ENCODE measurements at places on chromosomes 1 and 21.

- no peak for DNase-seq
- no peaks in the 10 kb centered on the region for H3K36me3 ChIP-seq
- H3K27me3 ChIP-seq: no peaks in the 10 kb centered on the region
Observed at GRCh38 chr1:192849011-192849410, 40.2 kb downstream of the RGS2 start.

DNA sequence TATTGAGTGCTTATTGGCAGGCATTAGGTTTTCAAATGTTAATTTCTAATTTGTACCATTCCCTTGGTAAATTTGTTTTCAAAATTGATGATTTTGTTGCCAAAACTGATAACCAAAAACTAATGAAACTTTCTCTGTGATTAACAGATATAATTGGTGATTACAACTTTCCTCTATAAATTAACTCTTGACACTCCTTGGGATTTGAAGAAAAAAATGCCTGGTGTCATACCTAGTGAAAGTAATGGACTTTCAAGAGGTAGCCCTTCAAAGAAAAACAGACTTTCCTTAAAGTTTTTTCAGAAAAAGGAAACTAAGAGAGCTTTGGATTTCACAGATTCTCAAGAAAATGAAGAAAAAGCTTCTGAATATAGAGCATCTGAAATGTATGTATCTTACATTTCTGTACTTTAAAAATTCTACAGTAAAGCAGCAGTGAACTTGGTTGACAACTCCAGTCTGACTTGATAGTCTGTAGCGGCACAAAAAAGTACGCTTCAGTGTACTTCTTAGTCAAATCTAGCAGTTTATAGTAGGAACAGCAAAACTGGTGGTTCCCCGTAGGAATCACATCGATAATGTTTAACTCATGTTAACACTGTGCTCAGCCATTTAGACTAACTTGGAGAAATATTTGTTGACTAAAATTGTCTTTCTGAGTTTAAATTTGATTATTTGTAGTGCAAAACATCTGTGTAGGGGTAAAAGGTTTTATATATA, 3.0 kb downstream of the USP1 start:
- H3K27me3 ChIP-seq: no peaks in the 10 kb centered on the region
- H3K36me3 ChIP-seq: peaks cover 2% of the 10 kb centered on the region
- H3K4me3 ChIP-seq: no peak overlapping the region
- DNase-seq: peak; percentile 31

- no peak for DNase-seq
- H3K36me3 ChIP-seq: no peaks in the 10 kb centered on the region
- no peak overlapping the region for H3K27ac ChIP-seq
- H3K4me3 ChIP-seq: no peak overlapping the region
- no peaks in the 10 kb centered on the region for H3K27me3 ChIP-seq
- H3K4me1 ChIP-seq: no peaks in the 10 kb centered on the region
Observed at GRCh38 chr1:169925505-169926482, 32.1 kb upstream of the SCYL3 start.

- no peaks in the 10 kb centered on the region for H3K27me3 ChIP-seq
- no peaks in the 10 kb centered on the region for H3K36me3 ChIP-seq
- peaks cover 32% of the 10 kb centered on the region for H3K4me1 ChIP-seq
- DNase-seq: no peak
- peak overlapping the region; percentile 14 for H3K27ac ChIP-seq
- peak overlapping the region; percentile 2 for H3K4me3 ChIP-seq
Observed at GRCh38 chr1:247322849-247323586, 8.6 kb downstream of the ZNF496 start.

- no peaks in the 10 kb centered on the region for H3K4me1 ChIP-seq
- peaks cover 12% of the 10 kb centered on the region for H3K27me3 ChIP-seq
- DNase-seq: no peak
- H3K4me3 ChIP-seq: no peak overlapping the region
- no peak overlapping the region for H3K27ac ChIP-seq
- H3K36me3 ChIP-seq: no peaks in the 10 kb centered on the region
Observed at GRCh38 chr1:152501704-152502103, 8.9 kb upstream of the LCE5A start.

GRCh38 chr1:225044258-225044657, 114.8 kb downstream of the DNAH14 start:
- H3K36me3 ChIP-seq: no peaks in the 10 kb centered on the region
- H3K27me3 ChIP-seq: no peaks in the 10 kb centered on the region
- H3K4me3 ChIP-seq: no peak overlapping the region
- no peak for DNase-seq
- H3K27ac ChIP-seq: no peak overlapping the region
- no peaks in the 10 kb centered on the region for H3K4me1 ChIP-seq

DNA sequence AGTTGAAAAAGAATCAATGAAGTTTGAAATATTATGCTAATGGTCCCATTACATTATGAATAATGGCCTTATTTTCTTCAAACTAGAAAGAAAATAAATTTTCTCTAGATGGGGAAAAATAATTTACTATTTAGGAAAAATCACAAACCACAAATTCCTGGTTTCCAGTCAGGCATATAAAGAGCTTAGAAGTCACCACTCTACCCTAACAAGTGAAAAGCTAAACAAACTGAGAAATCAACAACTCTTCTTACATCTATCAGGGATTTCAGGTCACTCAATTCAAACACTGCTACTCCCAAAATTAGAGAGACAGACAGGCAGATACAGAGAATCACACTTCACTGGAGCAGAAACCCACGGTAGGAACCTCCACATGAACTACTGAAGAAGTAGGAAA, 82.1 kb upstream of the LRRC7 start:
- no peak overlapping the region for H3K4me3 ChIP-seq
- no peaks in the 10 kb centered on the region for H3K27me3 ChIP-seq
- H3K36me3 ChIP-seq: no peaks in the 10 kb centered on the region
- no peaks in the 10 kb centered on the region for H3K4me1 ChIP-seq

DNA sequence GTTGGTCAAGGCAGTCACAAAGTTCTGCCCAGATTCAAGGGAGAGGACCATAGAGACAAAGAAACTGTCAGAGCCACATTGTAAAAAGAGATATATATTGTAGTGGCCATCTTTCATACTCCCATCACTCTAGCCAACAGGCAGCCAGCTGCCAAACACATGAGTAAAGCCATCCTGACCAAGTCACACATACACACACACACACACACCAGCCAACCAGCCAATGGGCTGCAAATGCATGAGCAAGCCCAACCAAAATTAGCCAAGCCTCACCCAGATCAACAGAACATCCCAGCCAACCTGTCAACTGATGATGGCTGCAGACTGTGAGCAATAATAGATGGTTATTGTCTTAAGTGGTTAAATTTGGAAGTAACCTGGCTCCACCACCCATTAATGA, 120.7 kb downstream of the SEC16B start:
- no peak for DNase-seq
- H3K27ac ChIP-seq: no peak overlapping the region
- H3K27me3 ChIP-seq: no peaks in the 10 kb centered on the region
- no peaks in the 10 kb centered on the region for H3K4me1 ChIP-seq

DNA sequence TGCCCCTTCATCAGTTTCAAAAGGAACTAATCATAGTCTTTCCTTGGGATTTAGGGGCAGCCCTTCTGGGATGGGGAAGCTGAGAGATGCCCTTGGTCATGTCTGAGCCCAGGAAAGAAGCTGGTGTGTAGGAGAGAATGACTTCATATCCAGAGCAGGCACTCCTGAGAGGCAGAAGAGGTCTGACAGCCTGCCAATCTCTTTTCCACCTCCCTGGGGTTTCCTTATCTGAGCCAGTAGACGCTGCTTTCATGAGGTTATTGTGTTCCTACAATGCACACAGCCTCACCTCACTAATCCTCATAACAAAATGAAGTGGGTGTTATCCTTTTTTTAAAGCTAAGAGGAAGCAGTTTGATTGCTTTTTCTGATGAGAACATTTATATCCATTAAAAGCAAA, 14.1 kb downstream of the ROR1 start:
- H3K4me3 ChIP-seq: no peak overlapping the region
- H3K36me3 ChIP-seq: no peaks in the 10 kb centered on the region
- no peaks in the 10 kb centered on the region for H3K4me1 ChIP-seq
- H3K27ac ChIP-seq: no peak overlapping the region

DNA sequence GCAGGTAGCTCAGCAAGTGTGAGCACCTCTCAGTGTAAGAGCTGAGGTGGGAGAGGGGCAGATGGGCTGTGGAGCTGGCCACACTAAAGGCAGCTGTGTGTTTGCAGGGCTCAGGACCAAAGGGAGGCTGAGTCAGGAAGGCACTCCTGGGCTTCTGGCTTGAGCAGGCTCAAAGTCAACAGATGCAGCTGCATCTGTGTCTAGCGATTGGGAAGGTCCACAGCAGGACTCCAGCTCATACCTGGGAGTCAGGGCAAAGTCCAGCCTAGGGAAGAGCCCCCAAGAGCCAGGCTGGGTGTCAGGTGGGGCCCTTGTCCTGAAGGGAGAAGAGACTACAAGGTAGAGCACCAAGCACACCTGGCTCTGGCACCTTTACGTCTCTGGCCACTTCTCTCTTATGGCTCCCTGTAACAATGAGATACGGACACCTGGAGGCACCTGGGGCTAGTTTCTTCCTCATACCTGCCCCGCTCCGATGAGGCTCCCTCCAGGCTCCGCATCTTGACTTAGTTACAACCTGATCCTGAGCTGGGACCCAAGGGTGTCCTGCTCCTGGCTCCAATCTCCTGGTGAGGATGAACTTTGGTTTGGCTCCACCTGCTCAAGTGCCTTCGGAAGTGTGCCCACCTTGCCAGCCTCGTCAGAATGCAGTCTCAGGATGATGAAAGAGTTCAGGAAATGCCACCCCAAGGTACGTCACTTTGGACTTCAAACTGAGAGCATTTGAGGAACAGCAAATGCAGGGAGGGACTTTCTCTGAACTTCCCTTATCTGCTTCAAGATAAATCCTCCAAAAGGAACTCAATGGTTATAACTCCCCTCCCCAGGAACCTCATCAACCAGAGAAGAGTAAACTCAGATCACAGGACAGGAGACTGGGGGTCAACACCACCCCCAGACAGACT, 21.5 kb upstream of the SLC2A1 start:
- DNase-seq: no peak
- H3K36me3 ChIP-seq: no peaks in the 10 kb centered on the region
- H3K4me1 ChIP-seq: no peaks in the 10 kb centered on the region
- H3K4me3 ChIP-seq: no peak overlapping the region

DNA sequence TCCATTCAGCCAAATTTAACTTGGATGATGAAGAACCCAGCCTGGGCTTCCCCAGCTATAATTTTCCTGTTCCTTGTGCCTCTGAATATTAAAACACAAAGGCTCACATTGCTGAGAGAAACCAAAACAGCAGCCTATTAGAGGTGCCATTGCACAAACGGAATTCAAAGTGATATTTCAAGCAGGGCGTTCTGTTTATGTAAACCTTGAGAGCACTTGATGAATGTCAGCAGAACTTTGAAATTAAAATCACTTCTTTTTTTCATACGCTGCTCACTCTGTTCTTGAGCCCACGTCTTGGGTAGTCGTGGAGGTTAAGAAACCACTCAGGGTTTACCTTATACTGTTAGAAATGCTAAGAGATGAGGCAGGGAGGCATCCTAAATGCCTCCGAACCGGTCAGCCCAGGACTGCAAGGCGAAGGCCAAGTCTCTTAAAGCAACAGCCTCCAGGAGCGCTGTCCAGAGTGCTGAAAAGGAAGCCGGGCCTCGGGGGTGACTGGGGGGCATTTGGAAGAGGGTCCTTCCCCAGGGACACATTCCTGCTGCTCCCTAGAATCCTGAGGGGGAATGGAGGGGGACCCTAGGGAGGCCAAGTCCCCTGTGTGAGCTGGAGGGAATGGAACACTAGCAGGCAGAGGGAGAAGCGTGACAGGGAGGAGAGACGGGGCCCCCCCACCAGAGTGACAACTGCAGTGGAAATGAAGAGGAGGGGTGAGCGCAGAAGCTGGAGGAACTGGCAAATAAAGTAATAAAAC, 154.8 kb upstream of the VAMP3 start:
- peaks cover 35% of the 10 kb centered on the region for H3K27me3 ChIP-seq
- no peak overlapping the region for H3K4me3 ChIP-seq
- DNase-seq: no peak
- H3K36me3 ChIP-seq: no peaks in the 10 kb centered on the region

- peak overlapping the region; percentile 62 for H3K27ac ChIP-seq
- H3K4me3 ChIP-seq: peak overlapping the region; percentile 48
- H3K36me3 ChIP-seq: no peaks in the 10 kb centered on the region
- DNase-seq: peak; percentile 37
- no peaks in the 10 kb centered on the region for H3K27me3 ChIP-seq
- H3K4me1 ChIP-seq: peaks cover 10% of the 10 kb centered on the region
Observed at GRCh38 chr21:15063081-15063813, 1.6 kb downstream of the NRIP1 start.

All from T-cell (primary cell).